ENCODE measurements at places on chromosomes 2 and 18. TPM values are rescaled to one million over a fixed set of nuclear protein-coding genes. Genes with fewer than 3 reads are reported as not detected.

CCBE1 gene
- polyA plus RNA-seq = 20.1 TPM

CHN1 gene
- 2.2 TPM for polyA plus RNA-seq

- no peak for DNase-seq
Observed at GRCh38 chr2:8332646-8333045, 349.2 kb upstream of the ID2 start.

- no peak for DNase-seq
Observed at GRCh38 chr2:33322612-33323011, 153.8 kb upstream of the RASGRP3 start.

PDE1A gene
- 0.07 TPM for polyA plus RNA-seq

DNA sequence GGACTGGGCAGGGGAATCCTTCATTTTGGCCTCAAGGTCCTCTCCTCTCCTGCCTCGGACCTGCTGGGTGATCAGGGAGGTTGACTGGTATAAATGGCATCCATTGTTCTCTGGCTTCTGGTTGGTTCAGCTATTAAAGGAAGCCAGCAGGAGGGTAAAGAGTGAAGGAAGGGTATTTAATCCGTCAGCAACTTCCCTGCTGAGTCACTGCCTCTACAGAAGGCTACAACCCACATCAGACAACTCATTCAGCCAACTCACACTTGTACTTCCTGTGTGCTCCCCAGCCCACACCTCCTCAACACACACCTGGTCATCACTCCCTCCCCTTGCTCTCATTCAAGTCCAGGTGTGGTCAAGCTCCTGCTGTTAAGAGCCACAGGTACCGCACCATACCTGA is 68.3 kb upstream of the MRPS9 start:
- no peak for DNase-seq

L3MBTL4 gene
- polyA plus RNA-seq = 0.15 TPM

DNA sequence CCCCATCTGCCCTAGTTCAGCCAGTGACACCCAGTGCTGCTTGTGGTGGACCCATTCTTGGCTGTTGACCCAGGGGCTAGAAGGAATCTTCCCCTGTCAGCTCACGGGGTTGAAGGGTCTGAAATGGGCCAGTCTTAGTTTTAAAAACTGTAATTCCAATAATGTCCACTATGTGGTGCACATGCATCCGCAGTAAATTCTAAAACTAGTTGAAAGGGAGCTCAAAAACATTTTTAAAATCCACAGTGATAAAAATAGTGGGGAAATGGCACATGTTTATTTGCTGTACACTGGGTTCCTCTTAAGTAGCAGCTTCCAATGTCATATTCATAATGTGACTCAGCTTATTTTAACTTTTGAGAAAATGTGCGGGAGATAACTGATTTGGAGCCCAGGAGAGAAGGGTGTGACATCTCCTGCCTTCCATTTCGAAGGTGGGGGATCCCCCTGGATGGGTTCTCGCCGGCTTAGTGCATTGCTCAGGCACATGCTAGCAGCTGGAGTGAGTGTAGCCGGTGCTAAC is 32.8 kb downstream of the GRHL1 start:
- peak; percentile 4 for DNase-seq

ELOA2 gene
- not detected for polyA plus RNA-seq

HNRNPLL gene
- 53.8 TPM for polyA plus RNA-seq

- DNase-seq = no peak
Observed at GRCh38 chr2:67771380-67771779, 291.4 kb downstream of the C1D start.

CD8B2 gene
- polyA plus RNA-seq = not detected

ZNF519 gene
- 0.91 TPM for polyA plus RNA-seq

- no peak for DNase-seq
Observed at GRCh38 chr18:2994603-2995432, 18.1 kb downstream of the LPIN2 start.

GRCh38 chr18:2316082-2316750 is 255.1 kb downstream of the METTL4 start:
- DNase-seq = no peak

- DNase-seq = no peak
Observed at GRCh38 chr2:199596549-199596948, 138.8 kb upstream of the SATB2 start.

- DNase-seq = no peak
Observed at GRCh38 chr2:138922973-138923563, 142.9 kb upstream of the NXPH2 start.

DNA sequence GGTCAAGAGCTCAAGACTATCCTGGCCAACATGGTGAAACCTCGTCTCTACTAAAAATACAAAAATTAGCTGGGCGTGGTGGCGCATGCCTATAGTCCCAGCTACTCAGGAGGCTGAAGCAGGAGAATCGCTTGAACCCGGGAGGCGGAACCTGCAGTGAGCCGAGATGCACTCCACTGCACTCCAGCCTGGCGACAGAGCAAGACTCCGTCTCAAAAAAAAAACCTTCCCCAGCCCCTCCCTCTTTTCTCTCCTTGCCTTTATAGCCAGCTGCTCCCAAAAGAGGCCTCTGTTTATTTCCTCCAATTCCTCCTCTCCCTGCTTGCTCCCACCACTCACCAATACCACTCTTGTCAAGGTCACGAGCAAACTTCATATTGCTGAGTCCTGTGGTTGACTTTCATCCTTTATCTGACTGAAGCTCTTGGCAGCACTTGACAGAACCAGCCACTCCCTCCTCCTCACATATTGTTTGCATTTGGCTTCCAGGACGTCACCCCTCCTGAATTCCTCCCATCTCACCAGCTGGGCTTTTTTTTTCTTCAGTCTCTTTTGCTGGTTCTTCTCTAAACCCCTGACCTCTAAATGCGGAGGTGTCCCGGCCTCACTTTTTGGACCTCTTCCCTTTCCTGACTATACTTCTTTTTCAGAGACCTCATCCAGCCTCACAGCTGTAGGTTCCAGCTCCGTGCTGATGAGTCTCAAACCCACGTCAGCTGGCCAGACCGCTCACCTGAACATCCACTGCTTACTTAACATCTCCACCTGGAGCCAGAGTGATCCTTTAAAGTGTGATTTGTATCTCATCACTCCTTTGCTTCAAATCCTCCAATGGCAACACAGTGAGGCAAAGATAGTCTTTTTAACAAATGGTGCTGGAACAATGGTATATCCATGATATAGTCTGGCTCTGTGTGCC is 84.6 kb upstream of the CAB39 start:
- DNase-seq = no peak

ZNF516 gene
- 9.2 TPM for polyA plus RNA-seq

- no peak for DNase-seq
Observed at GRCh38 chr2:23625726-23626125, 240.7 kb downstream of the KLHL29 start.

DNA sequence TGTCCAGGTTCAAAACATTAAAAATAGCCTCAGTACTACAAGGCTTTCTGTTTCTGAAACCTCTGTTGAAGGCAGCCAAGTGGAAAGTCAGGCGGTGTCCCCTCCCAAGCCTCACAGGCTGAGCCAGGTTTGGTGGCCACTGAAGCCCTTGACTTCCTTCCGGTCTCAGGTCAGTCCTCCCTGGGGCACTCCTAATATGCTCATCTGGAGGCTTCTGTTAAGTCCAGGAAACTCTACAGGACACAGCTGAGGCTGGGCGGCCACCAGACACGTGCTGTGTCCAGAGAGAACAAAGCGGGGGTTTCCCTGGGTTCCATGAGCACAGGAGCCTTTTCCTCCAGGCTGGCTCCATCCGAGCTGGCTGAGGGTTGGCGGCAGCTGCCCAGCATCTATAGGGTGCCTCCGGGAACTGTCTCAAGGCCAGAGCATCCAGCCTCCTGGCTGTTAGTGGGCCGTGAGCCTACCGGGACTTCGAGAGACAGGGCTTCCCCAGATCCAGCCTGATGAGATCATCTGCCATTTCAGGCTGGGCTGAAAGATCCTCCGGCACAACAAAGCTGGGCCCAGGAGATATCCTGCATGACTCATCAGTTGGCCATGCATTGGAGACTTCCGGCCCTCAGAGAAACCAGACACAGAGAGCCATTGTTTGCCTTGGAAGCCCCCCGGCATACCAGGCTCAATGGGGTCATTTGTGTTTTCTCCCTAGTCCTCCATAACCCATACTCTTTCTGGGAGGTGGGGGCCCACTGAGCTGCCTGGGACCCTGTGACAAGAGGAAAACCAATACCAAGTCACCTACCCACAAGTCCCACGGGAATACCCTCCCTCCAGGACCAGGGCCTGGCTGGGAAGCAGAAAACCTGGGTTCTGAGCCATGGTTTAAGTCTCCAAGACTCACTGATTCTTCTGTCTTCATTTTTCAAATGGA is 71.7 kb downstream of the HS1BP3 start:
- peak; percentile 97 for DNase-seq

GPR35 gene
- 0.17 TPM for polyA plus RNA-seq

- DNase-seq = no peak
Observed at GRCh38 chr2:107810734-107811133, 16.0 kb upstream of the RGPD4 start.

DNA sequence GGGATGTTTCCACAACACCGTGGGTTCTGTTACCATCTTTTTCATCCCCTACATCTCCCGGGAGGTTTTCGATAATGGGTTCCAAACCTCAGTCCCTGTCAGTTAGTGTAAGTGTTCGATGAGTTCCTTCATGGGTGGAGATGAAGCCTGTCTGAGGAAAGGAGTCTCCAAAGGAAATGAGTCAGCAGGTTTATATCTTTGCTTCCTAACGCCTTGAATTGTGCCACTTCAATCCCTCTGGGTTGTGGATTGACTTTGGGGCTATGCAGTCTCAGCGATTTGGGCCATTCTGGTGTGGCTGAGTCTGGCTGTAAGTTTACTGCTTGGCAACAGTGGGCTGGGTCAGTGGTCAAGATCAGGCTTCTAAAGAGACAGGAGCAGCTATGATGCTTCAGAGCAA is 1.2 kb downstream of the SERPINB5 start:
- no peak for DNase-seq

- DNase-seq = peak; percentile 30
Observed at GRCh38 chr18:56869189-56869777, 218.1 kb downstream of the WDR7 start.

GRCh38 chr2:99636144-99637034 is 146.6 kb upstream of the REV1 start:
- DNase-seq = no peak

DNA sequence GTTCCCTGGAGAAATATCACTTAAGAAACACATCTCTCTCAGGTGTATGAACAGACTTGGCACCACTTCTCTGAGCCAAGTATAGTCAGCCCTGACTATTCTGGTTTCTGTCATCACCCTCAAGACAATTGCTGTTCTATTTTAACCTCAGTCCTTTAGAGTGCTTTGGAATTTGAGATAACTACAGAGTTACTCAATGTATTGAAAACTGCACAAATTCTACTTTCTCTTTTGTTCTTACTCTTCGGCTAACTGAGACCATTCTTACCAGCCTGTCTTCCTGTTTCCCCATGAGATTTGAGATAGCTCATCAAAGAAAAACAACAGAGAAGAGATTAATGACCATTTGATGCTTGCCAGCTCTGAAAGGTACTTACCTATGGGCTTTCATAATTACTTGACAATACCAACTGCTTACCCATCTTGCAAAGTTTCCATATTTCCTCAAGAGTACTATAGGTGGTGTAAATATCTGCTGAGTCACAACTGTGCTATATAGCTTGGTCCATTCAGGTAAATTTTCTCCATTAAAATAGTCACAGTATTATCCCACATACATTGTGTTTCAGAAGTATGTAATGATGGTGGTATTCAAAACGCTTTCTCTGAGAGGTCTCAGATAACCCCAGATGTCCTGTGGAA is 467.5 kb upstream of the CHST9 start:
- DNase-seq = no peak

- no peak for DNase-seq
Observed at GRCh38 chr2:43136876-43137275, 89.5 kb downstream of the ZFP36L2 start.

GRCh38 chr2:83071914-83072313 is 1387.2 kb downstream of the SUCLG1 start:
- no peak for DNase-seq

DNA sequence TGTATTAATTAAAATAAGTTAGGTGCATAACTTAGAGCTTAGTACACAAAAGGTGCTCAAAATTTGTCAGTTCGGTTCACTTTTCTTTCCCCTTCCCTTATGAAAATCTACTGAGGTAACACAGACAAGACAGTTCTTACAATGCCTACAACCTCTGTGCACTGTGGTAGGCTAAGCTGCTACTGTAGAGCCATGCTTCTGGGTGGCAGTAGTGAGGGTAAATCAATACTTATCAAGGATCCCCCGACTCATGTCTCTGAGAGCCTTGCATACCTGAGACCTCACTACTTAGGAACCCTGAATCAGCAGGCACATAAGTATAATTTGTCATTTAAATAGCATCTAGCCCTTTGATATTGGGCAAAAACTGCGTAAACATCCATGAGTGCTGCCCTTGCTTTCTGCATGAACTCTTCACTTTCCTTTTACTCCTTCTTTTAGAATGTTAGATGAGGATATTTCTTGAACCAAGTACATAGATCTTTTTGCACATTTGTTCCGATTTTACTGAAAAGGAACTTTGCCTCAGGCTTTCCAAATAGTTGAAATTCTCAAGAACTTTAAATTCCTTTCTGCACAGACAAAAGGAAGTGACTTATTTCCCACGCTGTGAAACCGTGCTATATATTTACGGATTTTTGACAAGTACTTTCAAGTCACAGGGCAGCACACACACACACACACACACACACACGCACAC is 234.4 kb downstream of the TRIB2 start:
- no peak for DNase-seq

PLEK gene
- polyA plus RNA-seq = 0.28 TPM

- no peak for DNase-seq
Observed at GRCh38 chr2:85547859-85548607, 9.1 kb downstream of the MAT2A start.

DNA sequence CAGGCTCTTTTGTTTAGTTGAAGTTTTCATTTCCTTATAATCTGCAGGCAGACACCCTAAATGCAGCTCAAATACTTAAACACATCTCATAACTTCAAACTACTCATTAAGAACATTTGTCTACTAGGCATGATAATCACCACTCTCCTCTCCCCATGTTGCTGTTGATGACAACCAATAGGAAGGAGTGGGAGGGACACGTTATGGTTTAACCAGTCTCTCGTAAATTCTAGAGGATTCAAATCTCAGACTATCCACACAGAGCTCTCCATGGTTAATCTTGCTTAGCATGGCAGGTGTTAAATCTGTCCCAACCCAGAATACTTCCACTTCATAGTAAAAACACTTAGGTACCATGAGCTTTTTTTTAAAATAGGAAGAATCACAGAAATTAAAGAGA is 127.4 kb upstream of the AQP4 start:
- no peak for DNase-seq

GRCh38 chr2:233210843-233211547 is 40.5 kb upstream of the ATG16L1 start:
- DNase-seq = peak; percentile 48

Measured in keratinocyte (primary cell).